ENCODE measurements at places on chromosomes 7 and 10. TPM values are rescaled to one million over a fixed set of nuclear protein-coding genes. Genes with fewer than 3 reads are reported as not detected.
A peak's percentile ranks its signal among the peaks of the same experiment; 100 is the strongest.

- no peak for ATAC-seq
Observed at GRCh38 chr7:123431075-123431614, 103.2 kb downstream of the IQUB start.

DNA sequence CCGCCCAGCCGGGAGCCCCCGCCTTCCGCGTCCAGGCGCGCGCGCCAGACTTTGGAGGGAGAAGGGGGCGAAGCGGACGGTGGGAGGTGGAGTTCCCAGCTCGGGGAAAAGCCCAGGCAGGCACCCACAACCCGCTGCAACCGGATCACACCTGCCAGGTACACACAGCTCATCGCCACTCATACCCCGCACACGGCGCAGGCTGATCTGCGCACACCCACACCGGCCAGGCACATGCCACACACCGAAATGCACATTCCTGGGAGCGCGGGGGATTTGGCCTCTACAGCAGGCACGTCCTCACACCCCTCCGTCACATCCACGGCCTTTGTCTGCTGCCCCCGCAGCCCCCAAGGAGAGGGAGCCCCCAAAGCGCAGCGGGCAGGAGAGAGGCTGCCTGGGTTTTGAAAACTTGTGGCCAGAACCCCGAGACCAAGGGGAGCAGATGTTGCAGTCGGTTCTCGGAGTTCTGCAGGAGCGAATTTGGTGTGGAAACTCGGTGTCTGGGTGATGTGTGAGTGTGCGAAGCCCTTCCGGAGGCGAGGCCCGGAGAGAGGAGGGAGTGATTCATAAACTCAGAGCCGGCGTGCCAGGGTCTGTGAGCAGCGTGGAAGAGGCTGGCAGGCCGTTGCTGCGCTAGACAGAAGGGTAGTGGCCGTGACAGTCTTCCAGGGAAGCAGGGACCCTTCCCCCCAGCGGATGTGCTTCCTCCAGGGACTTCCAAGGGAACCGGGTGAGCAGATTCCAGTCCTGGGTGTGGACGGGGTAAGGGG, 734 bp downstream of the CHST3 start:
- ATAC-seq, result peak; percentile 78

GRCh38 chr7:537911-538634, 18.4 kb upstream of the PDGFA start:
- ATAC-seq, result peak; percentile 59

HGF gene
- 0.76 TPM for total RNA-seq

GRCh38 chr7:66246554-66247171, 41.5 kb downstream of the TPST1 start:
- ATAC-seq, result no peak
